ENCODE measurements at places on chromosomes 3 and 15. TPM values are rescaled to one million over a fixed set of nuclear protein-coding genes. Genes with fewer than 3 reads are reported as not detected.

Gene TMEM212
- total RNA-seq, result not detected

Gene MKRN3
- not detected for total RNA-seq

Gene COL8A1
- total RNA-seq, result 134 TPM

Gene SHC4
- 2.5 TPM for total RNA-seq

Gene ROBO2
- total RNA-seq, result 1.1 TPM

Gene SLCO2A1
- total RNA-seq, result not detected

Gene HOMER2
- total RNA-seq, result 6.8 TPM

Gene FES
- 26.1 TPM for total RNA-seq

Gene AMOTL2
- total RNA-seq, result 259 TPM

Data from articular chondrocyte of knee joint (primary cell).